SHP77 (cell line): ENCODE measurements at places on chromosomes 7 and 10.

- no peak for DNase-seq
These were observed 398.4 kb downstream of the PLXNA4 start for GRCh38 chr7:132177708-132178401.

GRCh38 chr10:104122225-104123107 lies 495 bp downstream of the SFR1 start:
- peak; percentile 55 for DNase-seq

DNA sequence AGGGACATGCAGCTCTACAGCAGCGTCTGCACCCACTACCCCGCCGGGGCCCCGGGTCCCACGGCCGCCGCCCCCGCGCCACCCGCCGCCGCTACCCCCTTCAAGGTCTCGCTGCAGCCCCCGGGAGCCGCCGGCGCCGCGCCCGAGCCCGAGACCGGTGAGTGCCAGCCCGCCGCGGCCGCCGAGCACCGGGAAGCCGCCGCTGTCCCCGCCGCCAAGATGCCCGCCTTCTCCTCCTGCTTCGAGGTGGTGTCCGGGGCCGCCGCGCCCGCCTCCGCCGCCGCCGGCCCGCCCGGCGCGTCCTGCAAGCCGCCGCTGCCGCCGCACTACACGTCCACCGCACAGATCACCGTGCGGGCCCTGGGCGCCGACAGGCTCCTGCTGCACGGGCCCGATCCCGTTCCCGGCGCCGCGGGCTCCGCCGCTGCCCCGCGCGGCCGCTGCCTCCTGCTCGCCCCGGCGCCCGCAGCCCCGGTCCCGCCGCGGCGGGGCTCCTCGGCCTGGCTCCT lies 631 bp downstream of the OTUD1 start:
- no peak for DNase-seq

DNA sequence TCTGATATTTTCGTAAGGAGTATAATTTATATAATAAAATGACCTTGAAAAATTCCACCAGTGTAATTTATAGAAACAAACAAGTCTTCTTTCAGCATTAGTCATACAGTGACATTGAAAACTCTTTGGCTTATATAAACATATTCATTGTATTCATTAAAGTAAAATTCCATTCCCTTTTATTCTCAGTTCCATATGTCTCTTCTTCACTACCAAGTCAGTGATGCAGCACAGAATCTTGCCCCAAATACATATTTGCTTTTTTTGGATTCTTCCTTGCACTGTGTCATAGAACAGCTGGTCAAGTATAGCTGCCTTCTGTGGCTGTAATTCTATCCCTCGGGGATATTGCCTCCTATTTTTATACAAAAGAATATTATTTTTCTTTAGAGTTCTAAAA lies 884.5 kb upstream of the POT1 start:
- DNase-seq = peak; percentile 10

DNA sequence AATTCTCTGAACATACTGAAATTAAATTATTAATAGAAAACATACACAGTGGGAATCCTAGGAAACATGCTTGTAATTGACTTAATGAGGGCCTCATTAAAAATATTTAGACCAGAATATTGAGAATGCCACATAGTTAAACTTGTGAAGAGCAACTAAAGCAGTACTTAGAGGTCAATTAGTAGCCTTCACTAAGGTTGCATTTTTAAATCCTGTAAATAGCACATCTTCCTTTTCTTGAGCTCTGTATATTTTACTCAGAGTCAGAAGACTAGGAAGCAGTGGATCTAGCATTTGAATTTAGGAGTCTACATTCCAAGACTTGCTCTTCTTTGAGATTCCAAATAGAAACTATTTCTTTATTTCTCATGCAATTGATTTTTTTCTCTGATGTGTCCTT lies 56.0 kb downstream of the GTF2I start:
- DNase-seq = no peak

DNA sequence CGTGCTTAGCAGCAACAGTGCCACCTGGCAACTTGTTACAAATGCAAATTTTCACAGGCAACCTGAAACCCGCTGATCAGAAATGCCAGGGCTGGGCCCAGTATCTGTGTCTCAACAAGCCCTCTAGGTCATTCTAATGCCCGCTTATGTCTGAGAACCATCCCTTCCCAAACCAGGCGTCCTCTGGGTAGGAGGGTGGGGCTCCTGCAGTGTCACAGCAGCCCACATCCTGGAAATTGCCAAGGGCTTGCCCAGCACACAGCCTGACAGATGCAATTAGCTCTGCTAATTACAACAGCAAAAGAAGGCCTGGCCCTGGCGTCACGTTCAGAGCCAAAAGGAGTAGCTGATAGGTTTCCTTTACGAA lies 15.9 kb downstream of the ITPRIP start:
- DNase-seq = no peak

- DNase-seq = no peak
These were observed 115.3 kb downstream of the PLPP4 start for GRCh38 chr10:120572307-120572706.

DNA sequence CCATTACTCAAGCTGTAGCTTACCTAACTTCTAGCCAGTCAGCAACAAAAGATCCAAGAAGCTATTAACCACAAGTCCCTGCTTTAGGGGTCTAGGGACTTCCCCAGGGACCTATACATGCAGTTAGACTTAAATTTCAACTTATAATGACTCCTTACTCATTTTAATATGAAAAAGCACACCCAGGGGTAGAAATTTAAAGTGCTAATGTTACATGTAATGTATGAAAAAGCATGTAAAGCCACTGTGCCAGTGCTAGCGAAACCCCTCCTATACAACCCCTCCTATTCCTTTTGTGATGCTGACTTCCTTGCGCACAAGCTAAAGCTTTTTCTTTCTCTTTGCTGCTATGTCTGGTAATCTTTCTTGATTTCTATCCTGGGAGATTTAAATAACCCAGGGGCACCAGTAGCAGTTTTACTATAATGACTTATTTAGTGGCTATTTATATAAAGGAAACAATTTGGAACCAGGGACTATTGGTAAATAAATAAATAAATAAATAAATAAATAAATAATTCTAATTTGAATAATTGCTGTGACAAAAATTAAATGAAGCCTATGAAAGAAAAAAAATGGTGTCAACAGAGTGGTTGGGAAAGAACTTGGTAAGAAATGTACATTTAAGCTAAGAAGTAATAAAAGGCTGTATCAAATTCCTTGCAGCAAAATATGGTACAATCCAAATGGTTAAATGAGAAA lies 110.5 kb upstream of the MAGI2 start:
- no peak for DNase-seq

GRCh38 chr10:78875932-78876331 lies 192.8 kb upstream of the ZMIZ1 start:
- no peak for DNase-seq

- DNase-seq = no peak
These were observed 2.1 kb upstream of the PPP2R2D start for GRCh38 chr10:131898713-131899112.

DNA sequence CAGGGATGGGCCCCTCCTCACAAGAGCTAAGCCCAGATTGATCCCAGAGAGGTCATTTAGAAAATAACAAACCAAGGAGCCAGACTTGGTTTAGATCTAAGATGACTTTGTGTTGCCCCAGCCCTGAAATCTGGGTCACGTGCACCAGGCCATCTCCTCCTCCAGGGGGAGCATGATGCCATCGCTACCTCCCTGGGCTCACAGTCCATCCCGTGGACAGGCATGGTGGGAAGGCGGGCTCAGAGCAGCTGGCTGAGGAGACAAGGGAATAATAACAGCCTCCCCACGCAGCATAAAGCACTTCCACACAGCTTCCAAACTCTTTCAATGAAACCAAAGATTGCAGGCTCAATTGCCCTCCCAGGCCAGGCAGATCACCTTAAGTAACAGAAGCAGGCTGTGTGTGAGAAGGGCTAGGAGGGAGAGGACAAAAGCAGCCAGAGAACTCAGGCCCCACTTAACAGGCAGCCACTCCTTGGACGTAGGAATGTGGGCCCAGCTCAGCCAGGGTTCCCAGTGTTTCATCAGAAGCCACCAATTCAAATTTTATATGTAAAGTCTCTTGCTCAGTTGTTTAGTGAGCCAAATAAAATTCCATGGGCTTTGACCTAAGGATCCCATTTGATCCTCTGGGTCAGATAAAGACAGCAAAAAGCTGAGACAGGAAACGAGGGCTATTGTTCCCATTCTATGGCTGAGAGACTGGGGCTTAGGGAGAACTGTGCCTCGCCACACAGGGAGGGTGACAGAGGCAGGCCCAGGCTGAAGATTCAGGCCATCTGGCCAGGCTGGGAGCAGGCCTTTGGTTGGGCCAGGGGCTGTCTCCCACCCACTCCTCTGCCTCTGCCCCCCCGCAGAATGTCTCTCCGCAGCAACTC lies 100.2 kb downstream of the COL13A1 start:
- no peak for DNase-seq

DNA sequence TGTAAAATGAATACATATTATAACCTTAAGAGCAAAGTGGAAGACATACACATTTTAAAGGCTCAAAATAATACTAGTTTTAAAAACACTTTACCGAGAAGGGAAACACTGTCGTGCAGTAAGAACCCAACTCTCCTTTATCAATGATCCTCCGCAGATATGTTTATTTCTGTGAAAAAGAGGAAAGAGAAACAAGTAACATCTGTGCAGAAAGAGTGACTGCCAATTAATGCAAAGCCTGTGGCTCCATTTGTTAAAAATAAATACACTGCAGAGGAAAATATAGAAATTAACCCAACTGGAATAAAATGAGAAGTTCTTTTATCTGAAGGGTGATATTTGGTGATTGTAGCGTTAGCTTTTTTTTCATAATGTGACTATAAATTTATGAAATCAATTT lies 62.7 kb downstream of the HGF start:
- no peak for DNase-seq

DNA sequence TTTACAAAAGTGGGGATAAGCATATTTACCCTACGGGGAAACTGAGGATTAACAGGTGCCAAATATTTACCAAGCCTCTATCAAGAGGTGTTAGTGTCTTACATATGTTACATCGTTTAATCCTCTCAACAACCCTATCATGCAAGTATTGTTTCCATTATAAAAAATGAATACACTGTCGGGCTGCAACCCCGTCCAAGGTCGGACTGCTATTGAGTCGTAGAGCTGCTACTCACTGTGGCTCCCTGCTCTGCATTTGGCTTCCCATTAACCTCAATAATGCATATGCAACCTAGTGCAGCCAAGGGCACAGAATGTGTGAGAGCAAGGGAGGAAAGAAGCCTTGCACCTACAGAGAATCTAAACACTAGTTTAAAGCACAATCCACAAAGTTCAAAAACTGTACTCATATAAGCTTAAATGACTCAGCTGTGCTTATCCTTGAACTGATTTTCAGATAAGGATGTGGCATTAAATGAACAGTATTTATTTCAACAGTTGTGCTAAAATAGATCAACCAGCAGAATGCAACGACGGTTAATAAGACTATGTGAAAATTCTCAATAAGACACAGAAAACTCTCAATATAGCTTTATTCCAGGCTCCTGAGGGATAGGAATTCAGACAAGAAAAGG lies 49.9 kb downstream of the UBE2H start:
- no peak for DNase-seq

GRCh38 chr7:78307892-78308291 lies 509.3 kb downstream of the PHTF2 start:
- DNase-seq = no peak

DNA sequence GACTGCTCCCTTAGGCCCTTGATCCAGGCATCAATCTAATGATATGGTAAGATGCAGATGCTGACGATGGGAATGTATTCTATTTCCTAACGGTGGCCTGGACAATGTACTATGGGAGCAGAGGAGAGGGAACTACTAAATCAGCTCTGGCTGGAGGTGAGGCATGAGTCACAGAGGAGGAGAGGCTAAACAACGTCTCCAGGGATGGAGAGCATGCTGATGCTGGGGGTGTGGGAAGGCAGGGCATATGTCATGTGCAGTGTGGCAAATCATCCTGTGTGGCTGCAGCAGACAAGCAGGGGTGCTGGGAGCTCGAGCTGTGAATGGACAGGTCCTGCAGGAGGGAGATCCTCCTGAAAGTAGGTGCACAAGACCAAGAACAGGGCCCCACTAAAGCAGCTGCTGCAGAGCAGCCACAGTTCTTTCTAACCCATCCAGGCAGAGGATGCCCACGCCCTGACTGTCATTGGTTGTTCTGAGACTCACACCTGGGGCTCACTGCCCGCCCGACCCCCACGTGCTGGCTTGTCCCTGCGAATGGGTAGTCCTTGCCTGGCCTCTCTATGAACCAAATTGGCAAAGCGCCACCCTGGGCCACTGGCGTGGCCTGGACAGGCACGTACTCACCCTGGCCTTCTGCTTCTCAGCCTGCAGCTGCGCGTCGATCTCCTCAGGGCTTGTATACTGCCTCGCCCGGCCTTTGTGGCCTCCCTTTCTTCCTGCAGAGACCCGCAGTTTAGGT lies 4.0 kb downstream of the PDAP1 start:
- no peak for DNase-seq

DNA sequence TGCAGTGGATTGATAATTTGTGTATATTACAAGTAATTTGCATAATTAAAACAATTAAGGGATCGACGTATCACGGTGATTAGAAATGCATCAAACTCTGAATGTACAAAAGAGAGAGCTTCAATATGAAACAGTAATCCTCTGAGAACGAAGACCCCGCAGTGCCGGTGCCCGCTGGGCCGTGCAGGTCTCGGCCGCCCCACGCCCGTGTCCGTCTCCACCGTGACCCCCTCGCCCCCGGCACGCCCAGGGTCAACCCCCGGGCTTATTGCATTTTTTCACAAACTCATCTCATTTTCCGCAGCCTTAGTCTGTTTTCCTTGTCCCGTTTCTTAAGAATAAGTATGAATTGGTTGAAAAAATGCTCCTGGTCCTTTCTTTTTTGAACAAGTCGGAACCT lies 218.6 kb downstream of the TCERG1L start:
- no peak for DNase-seq

DNA sequence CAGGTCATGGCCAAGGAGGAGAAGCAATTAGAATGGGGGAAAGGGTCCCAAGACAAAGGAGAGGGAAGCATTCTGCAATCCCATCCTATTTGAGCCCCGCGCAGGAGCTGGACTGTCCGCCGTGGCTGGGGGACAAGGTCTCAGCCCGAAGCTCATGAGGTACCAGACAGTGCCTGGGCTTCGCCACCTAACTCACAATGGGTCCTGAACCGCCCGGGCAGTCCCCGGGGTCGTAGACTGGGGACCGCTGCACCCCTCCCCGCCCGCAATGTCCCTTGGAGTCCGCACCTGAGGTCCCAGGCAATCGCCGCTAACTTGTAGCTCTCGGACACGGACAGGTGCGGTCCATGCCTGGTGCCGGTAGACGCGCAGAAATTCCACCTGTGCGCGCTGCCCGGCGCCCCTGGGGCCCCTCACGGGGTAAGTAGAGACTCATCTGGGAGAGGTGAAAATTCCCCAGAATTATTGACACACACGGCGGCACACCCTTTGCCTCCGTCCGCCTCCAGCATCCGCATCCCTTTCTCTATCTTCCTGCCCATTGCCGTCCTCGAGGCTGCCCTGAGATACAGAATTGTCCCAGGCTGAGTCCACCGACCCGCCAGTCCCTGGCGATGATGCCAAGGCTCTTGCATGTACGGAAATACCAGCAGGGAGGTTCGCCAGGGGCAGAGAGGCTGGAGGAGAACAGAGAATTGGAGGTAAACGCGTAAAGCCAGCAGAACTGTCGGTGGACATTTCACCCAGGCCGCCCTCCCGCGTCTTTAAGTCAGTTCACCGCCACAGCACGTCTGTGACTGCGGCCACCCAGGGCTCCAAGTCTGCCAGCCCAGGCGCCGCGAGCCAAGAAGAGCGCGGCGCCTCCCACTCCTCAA lies 1.8 kb downstream of the CHRM2 start:
- DNase-seq = no peak
